ENCODE measurements at places on chromosomes 6 and 20.

DNA sequence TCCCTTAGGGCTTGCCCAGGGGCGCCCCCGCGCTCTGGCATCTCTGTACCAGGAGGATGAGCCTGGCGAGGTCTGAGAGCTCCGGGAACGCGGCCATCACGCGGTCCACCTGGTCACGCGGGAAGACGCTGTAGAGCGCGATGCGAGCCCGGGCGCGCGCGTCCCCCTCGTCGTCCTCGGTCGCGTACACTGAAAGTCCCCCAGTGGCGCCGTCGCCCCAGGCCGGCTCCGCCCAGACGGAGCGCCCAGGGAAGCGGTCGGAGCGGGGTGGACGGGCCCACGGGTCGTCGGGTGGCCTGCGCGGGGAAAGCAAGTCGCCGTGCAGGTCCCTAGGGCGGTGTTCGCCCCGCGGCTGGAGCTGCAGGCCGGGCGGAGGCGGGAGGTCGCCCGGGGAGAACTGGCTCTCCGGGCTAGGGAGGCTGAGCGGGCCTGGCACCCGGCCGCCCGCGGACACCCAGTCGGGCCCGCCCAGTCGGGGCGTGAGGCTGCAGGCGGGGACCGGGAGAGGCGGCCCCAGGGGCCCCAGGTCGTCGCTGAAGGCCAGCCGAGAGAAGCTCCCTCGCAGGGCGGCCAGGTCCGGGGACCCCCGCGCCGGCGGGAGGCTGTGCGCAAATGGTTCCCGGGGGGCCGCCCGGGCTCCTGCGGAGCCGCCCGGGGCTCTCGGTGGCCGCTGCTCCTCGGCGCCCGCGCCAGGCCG, 34.0 kb downstream of the ZC3H12D start:
- no peak for DNase-seq

- no peak for DNase-seq
These were observed 93.2 kb downstream of the IRF4 start for GRCh38 chr6:484746-485145.

DNA sequence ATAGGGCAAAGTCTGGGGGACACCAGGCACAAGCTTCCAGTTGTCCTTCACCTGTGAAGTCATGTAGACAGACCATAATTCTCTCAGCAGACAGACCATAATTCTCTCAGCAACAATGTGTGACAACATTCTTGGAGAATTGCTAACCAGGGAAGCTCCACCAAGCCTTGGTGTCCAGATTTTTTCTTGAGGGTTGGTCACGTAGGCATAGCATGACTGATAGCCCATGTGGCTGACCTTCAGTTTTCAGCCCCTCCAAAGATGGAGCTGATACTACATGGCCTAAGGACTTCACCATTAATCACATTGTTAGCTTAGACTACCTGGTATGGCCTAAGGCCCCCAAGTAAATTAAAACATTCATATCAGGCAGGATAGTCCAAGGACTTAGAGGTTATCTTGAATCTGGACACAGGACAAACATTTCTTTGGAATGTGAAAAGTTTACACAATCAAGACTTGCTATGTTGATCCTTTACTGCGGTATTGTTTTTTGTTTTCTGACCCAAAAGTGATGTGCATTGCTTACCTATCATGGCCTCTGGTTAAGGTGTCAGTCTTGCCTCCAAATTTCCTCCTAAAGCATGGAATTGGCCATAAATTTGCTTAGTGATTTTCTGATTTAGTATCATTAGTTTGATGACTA, 76.9 kb downstream of the CEP57L1 start:
- DNase-seq: no peak

- DNase-seq: peak; percentile 59
These were observed 95.0 kb upstream of the IFNGR1 start for GRCh38 chr6:137313928-137314855.

DNA sequence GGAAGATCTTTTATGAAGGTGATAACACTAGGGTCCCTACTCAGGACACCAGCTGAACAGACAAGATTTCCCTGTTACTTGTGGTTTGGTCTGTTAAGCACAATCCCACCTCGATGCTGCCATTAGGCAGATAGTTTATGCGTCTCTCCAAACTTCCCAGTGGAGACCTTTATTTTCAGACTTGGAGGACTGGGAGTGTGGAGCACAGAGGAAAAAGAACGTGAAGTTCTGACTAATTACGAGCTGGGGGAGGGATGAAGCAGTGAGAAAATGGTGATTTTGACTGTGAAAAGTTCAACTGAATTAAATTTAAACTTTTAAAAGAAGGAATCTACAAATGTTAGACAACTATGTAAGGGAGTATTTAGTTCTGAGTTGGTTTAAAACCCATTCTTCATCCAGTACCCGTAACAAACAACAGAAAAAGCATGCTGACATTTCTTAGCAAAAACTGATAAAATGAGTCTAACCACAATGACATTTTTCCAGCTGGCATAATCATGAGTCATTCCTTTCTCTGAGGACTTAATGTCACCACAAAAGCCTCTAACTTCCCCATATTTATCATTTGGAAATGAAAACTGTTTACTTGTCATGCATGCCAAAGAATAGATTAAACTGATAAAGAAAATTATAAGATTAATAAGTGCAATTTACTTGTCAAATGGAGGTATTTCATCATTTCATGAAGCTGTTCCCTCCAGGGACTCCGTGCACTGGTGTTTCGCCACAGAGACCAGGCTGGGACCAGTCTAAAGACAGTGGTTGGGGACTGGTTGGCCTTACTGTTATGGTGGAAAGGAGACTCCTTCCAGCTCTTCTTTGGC, 113.3 kb upstream of the SSTR4 start:
- DNase-seq: peak; percentile 49

DNA sequence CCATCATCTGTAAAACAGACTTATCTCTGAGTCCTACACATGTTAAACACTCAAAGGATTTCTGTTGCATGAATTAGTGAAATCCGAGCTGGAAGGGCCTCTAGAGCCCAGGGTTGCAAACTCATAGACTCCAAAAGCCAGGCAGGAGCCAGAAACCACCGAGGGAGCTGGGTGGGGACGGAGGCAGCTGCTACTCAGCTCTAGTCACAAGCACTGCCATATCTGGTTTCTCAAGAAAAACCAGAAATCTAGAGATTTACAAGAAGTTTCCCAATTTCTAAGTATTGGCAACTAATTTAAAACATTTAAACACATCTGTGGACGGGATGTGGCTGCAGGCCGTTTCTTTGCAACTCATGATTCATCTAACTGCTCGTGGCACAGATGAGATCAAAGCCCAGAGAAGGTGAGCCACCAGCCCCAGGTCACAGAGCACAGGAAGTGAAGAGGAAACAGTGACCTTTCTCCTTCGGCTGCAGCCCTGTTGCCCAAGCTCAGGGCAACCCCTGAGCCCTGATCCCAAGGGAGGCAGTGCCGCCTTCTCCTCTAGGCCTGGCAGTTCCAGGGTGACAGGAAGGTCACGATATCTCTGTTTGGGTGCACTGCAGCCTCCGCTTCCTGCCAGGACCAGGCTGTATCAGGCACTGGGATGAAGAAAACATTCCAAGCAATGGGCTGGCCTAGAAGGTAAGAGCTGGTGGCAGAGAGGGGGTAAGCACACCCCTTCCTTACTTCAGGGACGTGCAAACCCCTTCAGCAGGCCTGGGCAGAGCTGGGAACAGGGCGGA, 26.4 kb upstream of the PTGIS start:
- no peak for DNase-seq

DNA sequence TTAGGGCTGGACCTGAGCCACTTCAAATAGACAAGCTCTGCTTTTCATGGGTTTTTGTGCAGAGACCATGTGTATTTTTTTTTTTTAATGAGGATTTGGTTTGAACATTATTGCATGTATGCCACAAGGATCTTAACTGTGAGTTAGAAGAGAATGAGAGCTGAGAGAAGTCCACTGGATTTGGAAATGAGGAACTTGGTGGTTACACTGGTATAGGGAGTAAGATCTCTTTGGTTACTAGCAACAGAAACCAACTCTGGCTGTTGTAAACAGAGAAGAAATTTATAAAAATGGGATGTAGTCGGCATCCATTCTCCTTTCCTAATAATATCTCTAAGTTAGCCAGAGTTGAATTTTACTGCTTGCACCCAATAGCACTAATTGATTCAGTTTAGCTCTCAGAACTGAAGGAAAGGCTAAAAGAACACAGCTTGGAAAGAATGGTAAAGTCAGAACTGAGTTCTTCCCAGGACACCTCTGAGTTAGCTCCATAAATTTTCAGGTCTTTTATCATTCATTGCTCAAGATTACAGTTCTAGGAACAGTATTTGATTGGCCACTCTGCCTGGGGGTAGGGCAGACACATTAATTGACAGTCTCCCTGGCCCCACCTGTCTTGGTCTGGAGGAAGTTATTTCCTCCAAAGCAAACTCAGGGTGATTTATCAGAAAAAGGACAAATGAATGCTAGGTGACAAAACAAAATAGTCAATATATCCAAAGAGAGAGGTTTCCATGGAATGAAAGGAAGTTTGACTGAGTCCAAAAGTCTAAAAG, 3.9 kb upstream of the WFDC2 start:
- no peak for DNase-seq

DNA sequence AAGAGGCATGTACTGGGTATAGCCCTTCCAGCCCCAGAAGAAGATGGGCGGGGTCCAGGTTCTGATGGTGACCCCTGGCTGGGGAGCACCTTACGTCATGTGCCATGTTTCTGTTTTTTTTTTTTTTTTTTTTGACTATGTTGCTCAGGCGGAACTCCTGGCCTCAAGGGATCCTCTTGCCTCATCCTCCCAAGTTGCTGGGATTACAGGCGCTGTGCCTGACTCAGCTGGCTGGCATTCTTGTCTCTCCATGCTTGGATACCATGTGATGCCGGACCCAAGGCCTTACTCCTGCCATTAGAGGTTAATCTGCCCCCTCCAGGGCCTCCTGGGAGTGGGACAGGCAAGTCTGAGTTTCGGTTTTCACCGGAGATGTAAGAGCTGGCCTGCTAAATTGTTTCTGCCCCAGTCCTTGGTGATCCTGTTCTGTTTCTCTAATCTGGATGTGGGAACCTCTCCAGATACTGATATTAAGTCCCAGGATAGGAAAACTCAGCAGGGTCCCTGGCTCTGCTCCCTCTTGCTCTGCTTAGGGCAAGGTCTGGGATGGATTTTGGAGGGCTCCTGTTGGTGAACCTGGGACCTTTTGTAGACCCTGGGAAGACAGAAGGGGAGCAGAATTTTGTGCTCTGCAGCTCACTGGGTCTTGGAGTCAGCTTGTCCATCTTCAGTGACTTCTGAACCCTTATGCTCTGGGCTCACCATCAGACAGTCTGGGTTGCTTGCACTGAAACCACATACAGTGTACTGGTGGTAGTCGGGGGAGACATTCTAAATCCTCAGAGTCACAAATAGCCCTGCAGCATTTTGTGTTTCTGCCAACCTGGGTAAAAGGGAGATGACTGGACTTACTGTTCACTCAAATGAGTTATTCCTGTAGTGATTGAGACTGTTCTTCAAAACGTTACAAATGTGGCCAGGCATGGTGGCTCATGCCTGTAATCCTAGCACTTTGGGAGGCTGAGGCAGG, 45.1 kb downstream of the PTK7 start:
- DNase-seq: peak; percentile 80

- DNase-seq: no peak
These were observed 117.5 kb downstream of the GPX5 start for GRCh38 chr6:28643017-28643740.

- DNase-seq: peak; percentile 64
These were observed 80.9 kb downstream of the HAO1 start for GRCh38 chr20:7859356-7859802.

- DNase-seq: no peak
These were observed 19.8 kb upstream of the SMIM28 start for GRCh38 chr6:138357928-138358327.

GRCh38 chr6:160513836-160514235, 150.2 kb downstream of the LPA start:
- DNase-seq: no peak

DNA sequence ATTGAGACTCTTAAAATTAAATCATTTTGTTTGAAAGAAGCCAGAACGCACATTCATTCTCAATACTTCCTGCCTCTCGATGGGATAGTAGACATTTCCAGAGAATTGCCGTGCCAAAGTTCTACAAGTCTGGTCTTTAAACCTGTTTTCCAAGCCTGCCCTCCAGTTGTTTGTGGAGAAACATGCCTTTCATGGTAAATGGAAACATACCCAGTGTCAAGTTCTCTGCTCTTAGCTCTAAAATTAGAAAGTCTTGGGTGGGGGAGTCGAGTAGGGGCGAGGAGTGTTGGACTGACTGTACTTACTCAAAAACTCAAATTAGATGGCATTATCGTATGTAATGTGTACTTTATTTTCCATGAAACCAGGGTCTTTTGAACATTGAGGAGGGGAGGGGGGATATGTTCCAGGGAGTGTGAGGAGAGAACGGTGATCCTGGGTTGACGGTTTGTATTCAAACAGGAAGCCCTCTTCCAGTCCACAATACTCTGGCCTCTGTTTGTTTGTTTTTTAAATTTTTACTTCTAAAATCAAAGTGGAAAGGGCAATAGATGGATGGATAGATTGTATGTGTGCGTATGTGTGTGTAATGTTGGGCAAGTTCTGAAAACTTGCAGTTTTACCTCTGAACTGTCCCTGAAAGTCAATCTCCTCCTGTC, 106.8 kb upstream of the ARMC2 start:
- no peak for DNase-seq

DNA sequence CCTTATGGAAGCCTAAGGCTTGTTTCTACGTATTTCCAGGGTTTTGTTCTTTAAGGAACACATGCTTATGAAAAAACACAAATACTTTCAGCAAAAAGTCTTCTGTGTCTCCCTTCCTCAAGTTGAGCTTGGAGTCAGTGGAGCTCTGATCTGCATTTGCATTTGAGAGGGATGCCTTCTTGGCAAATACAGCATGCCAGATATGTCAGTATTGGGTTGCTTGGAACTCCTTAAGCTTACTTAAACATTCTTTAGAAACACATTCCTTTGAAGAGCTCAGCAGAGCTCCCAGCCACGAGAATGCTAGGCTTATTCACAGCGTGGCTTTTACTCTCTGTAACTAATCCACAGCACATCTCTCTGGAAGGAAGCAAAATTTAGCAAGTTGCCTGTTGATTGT, 68.3 kb downstream of the ANKRD6 start:
- DNase-seq: no peak

- no peak for DNase-seq
These were observed 49.4 kb upstream of the FAM135A start for GRCh38 chr6:70363741-70364493.

GRCh38 chr6:81093051-81093450, 659.4 kb downstream of the TENT5A start:
- no peak for DNase-seq

DNA sequence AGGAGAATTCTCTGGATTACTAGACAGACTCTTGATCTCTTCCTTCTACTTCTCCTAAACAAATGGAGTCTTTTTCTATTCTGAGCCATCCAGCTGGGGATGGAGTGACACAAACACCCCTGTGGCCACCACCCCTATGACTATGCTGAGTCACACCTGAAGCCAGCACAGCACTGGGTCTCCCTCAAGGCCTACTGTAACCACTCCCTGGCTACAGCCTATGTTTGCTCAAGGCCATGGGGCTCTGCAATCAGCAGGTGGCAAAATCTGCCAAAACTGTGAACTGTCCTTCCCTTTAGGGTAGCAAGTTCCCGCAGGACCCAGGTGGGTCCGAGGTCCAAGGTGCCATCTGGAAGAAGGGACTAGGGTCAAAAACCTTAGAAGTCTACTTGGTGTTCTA, 132.3 kb downstream of the TINAG start:
- no peak for DNase-seq

GRCh38 chr6:39493174-39493573, 170.7 kb upstream of the KCNK16 start:
- DNase-seq: peak; percentile 4
